ENCODE measurements at places on chromosomes 12 and 14.
A peak's percentile ranks its signal among the peaks of the same experiment; 100 is the strongest.

DNA sequence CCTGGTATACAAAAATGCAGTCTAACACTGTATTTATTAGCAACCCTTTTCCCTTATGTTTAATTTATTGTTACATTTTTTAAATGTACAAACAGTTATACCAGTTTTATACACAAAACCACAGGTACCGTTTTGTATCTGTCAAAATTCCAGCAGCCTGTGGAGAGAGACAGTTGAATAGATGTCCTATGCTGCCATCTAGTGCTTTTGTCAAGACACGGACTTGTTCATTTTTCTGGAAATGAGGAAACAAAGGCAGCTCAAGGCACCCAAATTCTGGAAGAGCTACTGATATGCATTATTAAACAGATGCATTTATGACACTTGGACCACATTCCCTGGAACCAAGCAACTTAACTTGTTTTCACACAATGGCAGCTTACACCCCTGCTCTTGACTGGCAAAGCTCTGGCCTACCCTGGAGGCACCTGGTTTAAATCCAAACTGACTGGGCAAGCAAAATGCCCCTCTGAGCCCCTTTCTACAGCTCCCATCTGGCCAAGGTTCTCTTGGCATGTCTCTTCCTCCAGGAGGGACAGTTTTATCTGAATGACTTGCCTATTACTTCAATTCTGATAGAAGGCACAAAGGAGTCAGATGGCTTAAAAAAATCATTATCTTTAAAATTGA is 286.9 kb upstream of the PRKD1 start:
- no peak for DNase-seq

DNA sequence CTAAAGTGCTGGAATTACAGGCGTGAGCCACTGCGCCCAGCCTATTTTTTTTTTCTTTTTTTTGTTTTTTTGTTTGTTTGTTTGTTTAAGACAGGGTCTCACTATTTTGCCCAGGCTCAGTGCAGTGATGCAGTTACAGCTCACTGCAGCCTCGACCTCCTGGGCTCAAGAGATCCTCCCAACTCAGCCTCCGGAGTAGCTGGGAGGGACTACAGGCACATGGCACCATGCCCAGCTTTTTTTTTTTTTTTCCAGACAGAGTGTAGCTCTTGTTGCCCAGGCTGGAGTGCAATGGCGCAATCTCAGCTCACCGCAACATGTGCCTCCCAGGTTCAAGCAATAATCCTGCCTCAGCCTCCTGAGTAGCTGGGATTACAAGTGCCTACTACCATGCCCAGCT is 5.8 kb upstream of the ITFG2 start:
- no peak for DNase-seq

- no peak for DNase-seq
Measured at GRCh38 chr12:20183563-20183962, 184.8 kb upstream of the PDE3A start.

DNA sequence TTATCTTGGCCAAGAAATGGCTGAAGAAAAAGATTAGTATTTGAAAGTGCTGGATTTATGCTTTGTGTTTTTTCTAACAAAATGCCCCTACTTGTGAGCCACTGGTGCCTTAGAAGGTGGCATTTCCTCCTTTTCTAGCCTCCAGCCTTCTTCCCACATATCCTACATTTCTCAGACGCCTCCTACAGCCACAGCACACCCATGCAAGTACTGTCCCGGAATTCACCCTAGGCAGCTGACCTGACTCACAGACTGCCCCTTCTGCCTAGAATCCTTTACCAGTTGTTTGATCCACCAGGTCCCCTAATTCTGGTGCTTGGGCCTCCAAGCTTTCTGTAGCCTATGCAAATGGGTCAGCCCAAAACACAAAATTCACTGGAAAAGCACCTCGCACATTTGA is 166.0 kb downstream of the FOXN3 start:
- no peak for DNase-seq

DNA sequence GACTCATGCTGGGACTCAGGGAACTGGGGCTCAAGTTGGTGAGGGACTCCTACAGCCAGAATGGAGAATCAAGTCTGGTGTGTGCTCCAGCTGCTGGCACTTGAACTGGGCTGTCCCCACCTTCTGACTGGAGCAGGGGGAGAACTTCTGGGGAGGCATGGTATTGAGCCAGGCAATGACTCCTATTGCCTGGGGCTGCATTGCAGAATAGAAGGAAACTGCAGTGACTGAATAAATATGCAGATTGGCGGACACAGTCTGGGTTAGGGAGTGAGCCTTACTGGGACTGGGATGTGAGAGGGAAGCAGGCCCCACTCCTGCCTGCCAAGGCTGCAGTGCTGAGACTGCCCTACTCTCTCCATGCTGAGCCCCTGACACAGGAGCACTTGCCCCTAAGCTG is 8.8 kb upstream of the ZNF268 start:
- no peak for DNase-seq

- no peak for DNase-seq
Measured at GRCh38 chr14:71155743-71156142, 248.5 kb downstream of the PCNX1 start.

DNA sequence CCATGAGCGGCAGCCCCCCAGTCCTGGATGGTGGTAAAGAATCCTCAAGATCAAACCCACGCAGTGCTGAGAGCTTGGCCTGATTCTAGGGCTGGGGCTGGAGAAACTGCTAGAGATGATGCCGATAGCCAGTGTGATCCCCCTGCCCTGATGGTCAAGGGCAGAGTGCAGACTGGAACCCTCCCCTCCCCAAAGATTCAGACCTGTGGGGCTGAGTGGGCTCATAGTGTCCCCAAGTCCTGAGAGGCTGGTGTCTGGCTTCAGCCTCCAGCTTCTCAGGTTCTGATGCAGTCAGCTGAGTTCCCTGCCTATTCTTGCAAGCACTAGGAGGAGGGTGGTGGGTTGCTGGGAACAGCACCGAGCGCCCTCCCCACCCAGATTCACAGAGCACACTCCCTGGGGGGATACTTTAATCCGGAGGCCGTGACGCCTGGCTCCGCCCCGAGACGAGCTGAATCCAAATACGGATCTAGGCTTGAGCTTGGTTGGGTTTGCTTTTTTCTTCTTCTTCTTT is 11.9 kb downstream of the RHOF start:
- DNase-seq, result no peak

DNA sequence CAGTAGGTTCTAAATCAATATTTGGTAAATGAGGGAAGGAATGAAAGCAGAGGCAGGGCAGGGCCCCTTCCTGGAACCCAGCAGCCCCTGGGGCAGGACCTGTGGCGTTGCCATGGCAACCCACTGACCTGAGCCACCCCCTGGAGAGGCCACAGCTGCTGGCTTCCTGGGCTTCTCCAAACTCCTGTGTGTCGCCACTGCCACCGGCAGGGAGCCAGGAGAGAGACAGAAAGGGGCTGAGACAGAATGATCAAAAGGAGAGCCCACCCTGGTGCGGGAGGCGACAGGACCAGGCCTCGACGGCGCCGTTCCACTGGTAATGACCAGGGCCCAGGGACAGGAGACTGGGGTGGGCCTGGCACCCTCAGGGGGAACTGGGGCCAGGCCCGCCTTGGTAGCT is 18.2 kb downstream of the RFX4 start:
- DNase-seq, result no peak

DNA sequence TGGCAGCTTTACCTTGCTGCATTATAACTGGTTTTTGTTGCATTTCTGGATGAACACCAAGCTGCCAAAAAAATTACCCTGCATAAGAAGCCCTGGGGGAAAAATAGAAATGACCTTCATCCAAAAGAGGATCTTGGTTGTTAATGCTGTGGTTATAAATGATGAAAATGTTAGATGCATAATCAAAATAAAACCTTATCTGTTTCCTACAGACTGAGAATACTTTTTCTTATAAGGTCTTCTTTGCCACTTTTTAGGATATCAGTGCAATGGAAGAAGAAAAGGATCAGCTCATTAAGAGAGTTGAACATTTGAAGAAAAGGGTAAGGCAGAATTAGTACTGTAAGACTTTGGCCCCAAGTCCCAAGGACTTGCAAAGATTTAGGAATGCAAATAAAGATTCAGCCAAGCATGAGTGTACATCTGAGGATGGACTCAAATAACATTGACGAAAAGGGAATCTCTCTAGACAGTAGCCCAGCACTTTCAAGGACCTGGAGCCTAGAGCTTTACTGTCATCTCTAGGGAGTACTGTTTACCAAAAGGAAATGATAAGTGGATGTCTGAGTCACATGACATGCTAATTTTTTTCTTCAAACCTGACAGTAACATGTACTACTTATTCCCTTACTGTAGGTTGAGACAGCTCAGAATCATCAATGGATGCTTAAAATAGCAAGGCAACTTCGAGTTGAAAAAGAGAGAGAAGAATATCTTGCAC is 10.7 kb downstream of the IFT81 start:
- DNase-seq, result no peak

DNA sequence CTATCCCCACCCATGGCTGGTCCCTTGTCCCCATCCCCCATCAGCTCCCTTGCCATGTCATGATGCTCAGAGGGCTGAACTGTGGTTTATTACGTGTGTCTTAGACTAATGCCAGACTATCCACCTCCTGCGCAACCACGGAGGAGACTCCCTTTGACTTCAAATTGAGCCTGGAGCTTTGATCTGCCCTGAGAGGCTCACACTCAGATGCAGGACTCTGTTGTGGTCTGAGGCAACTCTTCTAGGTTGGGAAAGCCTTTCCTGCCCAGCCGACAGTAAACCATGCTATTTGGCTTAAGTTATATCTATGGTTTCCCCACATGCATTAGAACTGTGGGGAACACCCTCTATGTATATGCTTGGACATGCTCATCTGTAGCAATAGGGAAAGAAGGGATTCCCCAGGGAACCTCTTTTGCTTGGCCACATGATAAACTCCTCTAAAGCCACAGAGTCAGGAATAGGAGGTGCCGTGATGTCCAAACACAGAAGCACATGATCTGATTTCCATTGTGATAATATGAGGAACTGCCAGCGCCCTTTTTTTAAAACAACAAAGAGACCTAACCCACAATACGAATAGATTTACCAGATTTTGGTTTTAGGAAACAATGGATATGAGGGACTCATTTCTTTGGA is 11.1 kb upstream of the LGALS3 start:
- DNase-seq, result no peak

- no peak for DNase-seq
Measured at GRCh38 chr12:19855851-19856250, 416.6 kb downstream of the AEBP2 start.

DNA sequence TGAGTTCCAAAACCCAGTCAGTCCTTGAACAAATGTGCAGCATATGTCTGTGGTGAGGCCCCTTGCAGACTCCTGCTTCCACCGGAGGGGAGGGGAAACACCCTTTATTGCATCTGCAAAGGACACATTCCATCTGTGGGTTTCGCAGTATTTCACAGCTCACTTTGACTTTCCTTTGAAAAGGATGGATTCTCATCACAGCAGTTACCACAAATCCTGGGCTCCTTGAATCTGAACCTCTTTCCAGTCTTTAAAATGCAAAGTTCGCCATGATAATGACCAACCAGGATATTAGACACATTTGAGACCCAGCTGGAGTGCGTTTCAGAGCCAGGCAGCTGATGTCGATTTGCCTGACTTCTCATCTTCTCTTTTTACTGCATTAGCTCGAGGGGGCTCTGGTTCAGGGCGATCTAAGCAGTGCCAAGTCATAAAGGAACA is 242.4 kb downstream of the SLC15A4 start:
- DNase-seq, result no peak

DNA sequence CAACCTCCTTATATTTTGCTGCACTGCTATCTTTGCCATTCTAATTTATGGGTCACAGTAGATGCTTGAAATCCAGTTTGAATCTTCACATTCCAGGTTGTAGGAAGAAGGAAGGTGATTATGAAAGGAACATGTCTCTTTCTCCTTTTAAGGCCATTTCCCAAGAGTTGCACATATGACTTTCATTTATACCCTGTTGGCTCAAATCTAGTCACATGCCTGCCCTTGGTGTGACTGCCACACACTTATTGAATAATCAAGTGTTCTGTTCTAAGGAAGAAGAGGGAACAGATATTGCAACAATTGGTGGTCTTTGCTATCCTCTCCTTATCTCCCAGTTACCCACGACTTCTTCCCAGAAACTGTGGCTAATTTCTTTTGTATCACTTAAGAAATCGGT is 404.3 kb downstream of the TMEM117 start:
- DNase-seq, result no peak

DNA sequence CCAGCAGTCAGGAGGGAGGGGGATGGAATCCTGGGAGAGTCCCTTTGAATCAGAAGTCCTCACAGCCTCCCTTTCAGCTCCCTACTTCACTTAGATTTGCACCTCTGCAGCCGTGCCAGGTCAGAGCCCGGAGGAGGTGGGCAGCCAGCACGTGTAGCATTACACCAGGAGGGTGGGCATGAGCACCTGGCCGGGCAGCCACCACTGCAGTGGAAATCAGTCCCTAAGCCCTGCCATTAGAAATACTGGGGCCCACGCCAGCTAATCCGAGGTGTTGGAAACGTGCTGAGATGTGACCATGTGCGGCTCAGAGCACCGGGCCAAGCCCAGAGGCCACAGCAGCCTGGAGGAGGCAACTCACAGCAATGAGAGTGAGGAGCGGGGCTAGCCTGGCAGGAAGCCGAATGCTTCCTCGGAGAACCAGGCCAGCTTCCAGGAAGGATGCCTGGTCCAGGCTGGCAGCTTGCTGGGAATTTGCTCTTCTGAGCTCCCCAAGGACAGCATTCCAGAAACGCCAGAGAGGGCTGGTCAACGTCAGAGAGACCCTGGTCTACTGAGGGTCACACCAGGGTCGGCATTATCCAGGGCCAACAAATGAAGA is 9.4 kb upstream of the CACNA2D4 start:
- no peak for DNase-seq

GRCh38 chr12:15534322-15534721 is 212.0 kb downstream of the PTPRO start:
- peak; percentile 27 for DNase-seq

DNA sequence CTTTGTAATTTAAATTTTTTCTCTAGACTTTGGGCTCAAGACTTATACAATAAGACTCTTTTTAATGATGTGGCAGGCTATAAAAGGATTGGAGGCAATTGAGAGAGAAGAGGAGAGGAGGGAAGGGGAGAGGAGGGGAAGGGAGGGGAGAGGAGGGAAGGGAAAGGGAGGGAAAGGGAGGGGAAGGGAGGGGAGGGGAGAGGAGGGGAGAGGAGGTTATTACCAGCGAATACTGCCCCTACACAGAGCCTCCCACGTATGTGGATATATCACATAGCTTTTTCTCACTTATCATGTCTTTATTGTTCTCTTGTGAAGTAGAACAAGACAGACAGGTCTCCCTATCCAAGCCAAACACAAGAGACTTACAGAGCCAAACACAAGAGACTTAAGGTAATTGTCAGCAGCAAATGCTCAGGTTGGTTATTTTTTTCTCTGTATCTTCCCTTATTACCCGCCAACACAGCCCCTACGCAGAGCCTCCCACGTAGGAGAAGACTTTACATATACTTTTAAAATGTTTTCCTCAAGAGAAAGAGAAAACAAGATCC is 63.1 kb downstream of the DRAM1 start:
- DNase-seq, result no peak

GRCh38 chr14:104871656-104872468 is 6.8 kb downstream of the CEP170B start:
- no peak for DNase-seq
